ENCODE measurements at places on chromosomes 1 and 21.
A peak's percentile ranks its signal among the peaks of the same experiment; 100 is the strongest.

DNA sequence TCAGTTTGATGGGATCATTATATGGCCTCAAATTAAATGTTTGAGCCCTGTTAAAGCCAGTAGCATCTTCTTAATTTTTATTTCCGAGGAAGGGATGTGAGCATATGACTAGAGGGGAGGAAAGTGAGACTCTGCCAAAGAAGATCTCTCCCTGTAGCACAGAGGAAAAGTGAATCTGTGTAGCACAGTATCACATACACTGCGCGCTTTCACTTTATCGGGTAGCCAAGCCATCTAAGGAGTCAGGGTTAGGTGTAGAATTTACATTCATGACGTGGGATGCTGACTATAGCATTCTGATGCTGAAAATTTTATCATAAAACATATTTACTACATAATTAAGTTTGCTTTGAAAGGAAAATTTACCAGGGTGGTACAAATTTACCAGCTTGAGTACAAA lies 24.0 kb downstream of the LRRC8D start:
- no peak for DNase-seq

- DNase-seq = peak; percentile 20
Measured at GRCh38 chr1:90391126-90391525, 326.0 kb downstream of the BARHL2 start.

DNA sequence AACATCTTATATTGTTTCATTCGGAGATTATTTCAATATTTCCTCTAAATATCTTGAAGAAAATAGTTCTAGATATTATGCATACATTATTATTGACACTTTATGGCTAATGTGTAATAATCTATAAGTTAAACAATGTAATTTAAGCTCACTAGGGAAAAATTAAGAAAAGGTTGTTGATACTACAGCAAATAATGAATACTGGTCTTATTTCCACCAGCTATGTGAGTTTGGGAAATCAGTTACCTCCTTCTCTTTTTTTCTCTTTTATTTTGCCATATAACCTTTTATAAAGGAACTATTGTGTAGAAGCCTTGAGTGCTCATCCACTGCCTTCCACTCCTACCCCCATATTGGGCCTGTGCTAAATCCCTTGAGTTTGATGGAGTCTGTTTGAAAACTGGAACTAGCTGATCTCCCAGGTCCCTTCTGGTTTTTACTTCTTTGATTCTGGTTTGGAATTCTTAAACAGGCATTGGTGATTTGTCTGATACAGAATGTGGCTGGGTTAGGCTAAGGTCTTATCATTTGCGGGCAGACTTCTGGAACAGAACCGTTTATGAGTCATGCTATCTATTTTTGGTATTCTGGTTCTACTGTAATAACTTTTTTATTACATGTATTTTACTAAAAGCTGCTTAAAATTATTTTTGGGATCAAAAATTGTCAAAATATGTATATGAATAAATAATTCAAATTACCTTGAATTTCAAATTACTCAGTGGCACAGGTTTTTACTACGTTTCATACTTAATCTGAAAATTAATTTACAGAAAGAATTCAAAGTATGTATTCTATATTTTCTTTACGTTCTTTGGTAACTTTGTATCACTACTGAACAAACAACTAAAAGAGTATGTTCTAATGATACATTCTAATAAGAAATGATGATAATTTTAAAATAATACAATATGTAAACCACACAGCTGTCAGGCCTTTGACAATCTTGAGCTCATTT lies 5.0 kb upstream of the CDC14A start:
- DNase-seq = peak; percentile 52

- DNase-seq = peak; percentile 32
Measured at GRCh38 chr1:173996995-173997394, 25.2 kb downstream of the RC3H1 start.

GRCh38 chr1:1942753-1943656 lies 23.9 kb upstream of the TMEM52 start:
- no peak for DNase-seq

GRCh38 chr1:105785021-105785420 lies 1271.5 kb upstream of the PRMT6 start:
- DNase-seq = peak; percentile 39

DNA sequence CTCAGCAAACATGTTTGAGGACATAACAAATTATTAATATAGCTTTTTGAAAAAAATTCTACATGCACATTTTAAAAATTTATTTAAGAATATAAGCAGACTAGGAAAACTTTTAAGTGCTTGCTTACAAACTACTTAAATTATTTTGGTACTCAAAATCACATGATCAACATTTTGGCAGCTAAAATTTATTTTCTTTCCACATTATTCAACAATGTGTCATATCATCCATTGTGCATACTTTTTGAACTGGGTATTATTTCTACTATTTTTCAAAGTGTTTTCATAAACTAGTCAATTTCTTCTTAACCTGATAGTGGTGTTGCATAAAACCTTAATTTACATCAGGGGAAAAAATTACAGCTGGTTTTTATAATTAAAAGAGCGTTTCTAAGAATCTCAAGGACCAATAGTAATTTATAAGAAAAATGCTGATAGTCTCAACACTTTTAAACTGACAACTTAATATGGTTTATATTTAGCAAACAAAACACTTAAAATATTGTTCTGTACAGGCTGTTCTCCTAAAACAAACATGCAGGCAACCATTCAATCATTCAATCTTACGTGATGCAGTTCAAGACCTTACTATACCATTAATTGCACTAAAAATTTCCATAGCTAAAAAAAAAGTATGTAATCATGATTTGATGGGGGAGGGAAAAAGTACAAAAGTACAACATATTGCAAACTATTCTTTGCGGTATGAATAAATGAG lies 105.0 kb downstream of the GPATCH2 start:
- peak; percentile 65 for DNase-seq

GRCh38 chr1:72365693-72366092 lies 83.4 kb upstream of the NEGR1 start:
- no peak for DNase-seq

Measured in choroid plexus epithelial cell (primary cell).